ENCODE measurements at places on chromosomes 1 and 21.

- H3K36me3 ChIP-seq, result no peaks in the 10 kb centered on the region
- H3K4me1 ChIP-seq, result peaks cover 3% of the 10 kb centered on the region
- no peak overlapping the region for H3K27ac ChIP-seq
- no peak overlapping the region for H3K4me3 ChIP-seq
These were observed 66.9 kb downstream of the GNG12 start for GRCh38 chr1:67766141-67766978.

DNA sequence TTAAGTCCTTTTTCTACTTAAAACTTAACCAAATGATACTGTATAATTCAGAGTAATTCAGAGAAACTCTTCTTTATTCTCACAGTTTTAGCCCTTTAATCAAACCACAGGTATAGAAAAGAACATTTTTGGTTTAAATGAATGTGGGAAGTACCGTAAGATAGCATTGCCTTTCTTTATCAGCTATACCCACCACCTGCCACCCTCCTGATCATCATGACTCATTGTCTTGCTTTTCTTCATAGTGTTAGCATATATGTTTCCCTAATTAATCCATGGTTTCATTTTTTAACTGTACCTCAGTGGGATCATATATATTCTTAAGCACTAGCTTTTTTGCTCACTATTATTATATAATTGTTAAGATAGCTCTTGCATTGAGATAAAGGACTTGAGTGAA lies 27.5 kb upstream of the ANGPTL1 start:
- no peak for DNase-seq
- H3K27ac ChIP-seq, result no peak overlapping the region
- no peaks in the 10 kb centered on the region for H3K36me3 ChIP-seq

- DNase-seq, result no peak
- H3K4me1 ChIP-seq, result peaks cover 20% of the 10 kb centered on the region
- no peaks in the 10 kb centered on the region for H3K27me3 ChIP-seq
- H3K4me3 ChIP-seq, result no peak overlapping the region
These were observed 1748.4 kb downstream of the MRPL39 start for GRCh38 chr21:23858878-23859277.

GRCh38 chr1:27686223-27686990 lies 14.4 kb upstream of the IFI6 start:
- H3K4me3 ChIP-seq, result no peak overlapping the region
- peaks cover 18% of the 10 kb centered on the region for H3K4me1 ChIP-seq
- DNase-seq, result no peak

DNA sequence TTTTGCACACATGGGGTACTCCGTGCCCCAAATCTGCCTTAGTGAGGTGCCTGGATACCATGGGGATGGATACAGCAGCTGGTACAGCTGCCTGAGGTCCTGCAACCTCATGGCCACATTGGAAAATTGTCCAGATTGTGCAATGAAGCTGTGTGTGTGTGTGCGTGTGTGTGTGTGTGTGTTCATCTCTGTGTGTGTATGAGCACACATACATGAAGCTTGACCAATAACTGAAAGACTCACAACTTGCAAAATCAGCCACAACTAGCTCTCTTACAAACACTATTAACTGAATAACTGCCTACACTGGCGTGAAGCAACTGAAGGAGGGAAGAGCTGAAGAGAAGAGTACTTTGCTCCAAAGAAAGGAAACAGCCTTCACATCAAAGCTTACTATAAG lies 78.1 kb downstream of the ERG start:
- no peaks in the 10 kb centered on the region for H3K36me3 ChIP-seq
- H3K4me1 ChIP-seq, result no peaks in the 10 kb centered on the region
- H3K27ac ChIP-seq, result no peak overlapping the region
- H3K27me3 ChIP-seq, result no peaks in the 10 kb centered on the region

DNA sequence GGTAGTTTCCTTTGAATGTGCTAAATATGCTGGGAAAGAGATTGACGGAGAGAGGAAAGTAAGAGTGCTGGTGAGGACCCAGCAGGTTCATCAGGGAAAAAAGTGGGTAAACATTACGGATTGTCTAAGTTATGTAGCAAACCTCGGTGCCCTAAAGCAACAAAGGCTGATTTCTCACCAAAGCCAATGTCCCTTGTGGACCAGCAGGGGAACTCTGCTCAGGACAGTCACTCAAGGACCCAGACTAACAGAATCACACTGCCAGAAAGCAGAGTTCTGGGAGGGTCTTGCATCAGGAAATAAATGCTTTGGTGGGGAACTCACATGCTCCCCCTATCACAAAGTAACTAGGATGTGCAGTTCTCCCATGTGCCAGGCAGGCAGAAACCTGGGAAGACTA lies 1.7 kb upstream of the IKBKE start:
- H3K4me1 ChIP-seq, result peaks cover 84% of the 10 kb centered on the region
- peak overlapping the region; percentile 36 for H3K27ac ChIP-seq
- no peak overlapping the region for H3K4me3 ChIP-seq
- no peaks in the 10 kb centered on the region for H3K27me3 ChIP-seq
- no peak for DNase-seq

Measured in activated CD4-positive, alpha-beta memory T cell treated with anti-CD3 and anti-CD28 coated beads, Interleukin-2, amount 10 ng/mL, durations not matched to agents 7 days and 5 days (primary cell).